ENCODE measurements at places on chromosomes 4 and X. TPM values are rescaled to one million over a fixed set of nuclear protein-coding genes. Genes with fewer than 3 reads are reported as not detected.
A peak's percentile ranks its signal among the peaks of the same experiment; 100 is the strongest.

GRCh38 chrX:144219035-144219434 is 335.2 kb downstream of the UBE2NL start:
- DNase-seq: peak; percentile 9

DNA sequence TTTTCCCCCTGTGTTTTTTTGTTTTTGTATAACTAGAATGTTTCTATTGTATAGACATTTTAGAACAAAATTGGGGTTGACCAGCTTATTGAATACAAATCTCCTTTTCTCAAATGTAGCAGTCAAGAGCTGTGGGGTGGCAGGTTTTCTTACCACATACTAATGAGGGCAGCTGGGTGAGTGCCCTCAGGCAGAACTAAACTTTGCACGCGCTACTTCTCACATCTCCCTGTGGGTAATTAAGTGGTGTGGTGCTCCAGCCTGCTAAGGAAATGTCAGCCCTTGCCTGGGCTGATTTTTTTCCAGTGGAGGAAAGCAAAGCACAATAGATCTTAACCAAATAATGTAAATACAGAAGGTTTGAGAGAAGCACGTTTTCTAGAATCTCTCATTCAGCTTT is 717.6 kb upstream of the TENM3 start:
- DNase-seq: no peak

GRCh38 chrX:74383611-74384010 is 37.7 kb upstream of the SLC16A2 start:
- DNase-seq: no peak

DNA sequence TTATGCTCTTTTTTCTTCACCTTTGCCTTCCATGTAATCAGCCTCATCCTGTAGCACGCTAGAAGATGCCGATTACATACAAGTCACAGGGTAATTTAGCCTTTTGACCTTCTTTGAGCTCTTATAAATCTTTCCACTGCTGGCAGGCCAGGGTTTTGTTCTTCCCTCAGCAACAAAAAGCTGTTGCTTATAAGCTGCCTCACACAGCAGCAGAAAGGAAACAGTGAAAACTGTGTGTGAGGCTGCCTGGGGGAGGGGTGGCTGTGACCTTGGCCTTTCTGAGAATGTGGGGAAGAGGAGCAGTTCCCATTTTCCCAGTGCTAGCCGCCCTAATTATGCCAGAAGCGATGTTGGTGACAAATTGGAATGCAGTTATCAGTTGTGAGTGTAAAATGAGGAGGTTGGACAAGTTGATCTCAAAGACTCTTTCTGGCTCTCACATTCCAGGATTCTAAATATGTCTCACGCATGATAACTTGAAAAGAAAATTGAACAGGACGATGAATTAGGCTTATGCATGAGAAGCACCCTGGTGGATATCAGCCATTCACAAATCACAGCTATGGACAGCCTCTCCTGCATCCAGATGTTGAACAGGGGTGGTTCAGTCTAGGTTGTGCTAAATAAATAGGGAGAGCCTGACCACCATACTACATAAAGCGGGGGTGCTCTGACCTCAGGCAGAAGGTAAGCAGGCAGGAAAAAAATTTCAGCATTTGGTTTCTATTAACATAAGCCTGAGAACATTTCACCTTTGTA is 25.7 kb downstream of the SLITRK2 start:
- DNase-seq: no peak

DNA sequence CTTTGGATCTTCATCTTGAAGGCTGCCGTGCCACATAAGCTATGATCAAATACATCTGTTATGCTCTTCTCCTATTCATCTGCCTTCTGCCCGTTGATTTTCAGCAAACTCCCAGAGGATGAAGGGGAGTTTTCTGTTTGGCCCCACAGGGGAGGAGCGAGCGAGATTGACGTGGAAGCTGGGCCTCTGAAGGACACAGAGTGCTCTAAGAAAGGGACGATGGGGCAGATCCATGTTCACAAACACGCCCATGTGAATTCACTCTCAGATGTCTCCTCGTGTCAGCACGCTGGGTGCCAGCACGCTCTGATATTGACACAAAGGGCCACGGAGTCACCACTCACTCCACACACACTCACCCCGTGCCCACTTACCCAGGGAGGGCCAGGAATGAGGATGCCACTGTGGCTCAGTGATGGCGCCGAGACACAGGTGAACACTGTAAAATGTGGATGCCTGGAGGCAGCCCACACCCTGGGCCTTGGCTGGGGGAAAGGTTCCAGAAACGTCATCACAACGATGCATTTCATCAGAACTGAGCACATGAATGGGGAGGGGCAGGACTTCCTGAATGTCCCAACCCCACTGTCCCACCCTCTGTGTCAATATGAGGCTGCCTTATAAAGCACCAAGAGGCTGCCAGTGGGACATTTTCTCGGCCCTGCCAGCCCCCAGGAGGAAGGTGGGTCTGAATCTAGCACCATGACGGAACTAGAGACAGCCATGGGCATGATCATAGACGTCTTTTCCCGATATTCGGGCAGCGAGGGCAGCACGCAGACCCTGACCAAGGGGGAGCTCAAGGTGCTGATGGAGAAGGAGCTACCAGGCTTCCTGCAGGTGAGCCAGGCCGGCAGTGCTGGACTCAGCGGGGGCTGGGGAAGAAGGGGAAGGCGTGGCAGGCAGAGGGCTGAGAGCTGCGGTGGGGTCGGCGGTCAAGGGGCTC is at the start of gene S100P:
TSS of gene S100P (plus strand) at position 648 of the 946 bp plus-strand sequence. CDS start at position 703, 55 bp downstream.
- no peak for DNase-seq

GRCh38 chr4:102411408-102411807 is 66.1 kb upstream of the SLC39A8 start:
- no peak for DNase-seq

DNA sequence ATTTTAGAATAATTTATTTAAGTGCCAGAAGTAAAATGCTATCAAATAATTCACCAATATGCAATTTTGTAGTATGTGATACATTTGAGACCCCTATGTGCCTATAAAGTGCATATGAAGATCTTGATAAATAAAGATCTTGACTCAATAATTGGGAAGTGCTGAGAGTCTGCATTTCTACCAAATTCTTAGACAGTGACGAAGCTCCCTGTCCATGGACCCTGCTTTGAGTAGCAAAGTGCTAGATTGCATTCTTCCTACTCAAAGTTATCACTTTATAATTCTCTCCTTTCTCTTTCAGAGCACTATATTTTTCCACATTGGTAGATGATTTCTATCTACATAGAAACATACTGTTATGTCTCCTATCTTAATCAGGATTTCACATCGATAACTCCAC is 1393.9 kb downstream of the ARAP2 start:
- DNase-seq: no peak

DNA sequence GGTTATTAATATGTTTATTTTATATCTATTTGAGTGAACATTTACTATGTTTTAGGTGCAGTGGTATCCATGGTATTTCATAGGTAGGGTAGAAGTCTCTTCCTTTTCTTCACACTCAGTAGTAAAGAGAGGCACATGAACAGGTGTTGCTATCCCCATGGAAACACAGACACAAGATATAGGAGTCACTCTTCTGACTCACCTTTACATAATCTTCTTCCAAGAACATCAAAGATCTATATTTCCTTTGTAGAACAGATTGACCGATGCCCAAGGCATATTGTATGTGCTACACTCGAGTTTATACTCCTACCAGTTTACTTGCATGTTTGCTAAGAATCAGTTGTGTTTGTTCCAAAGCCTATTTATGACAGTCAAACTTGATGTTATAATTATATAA is 1997.4 kb downstream of the C4orf33 start:
- no peak for DNase-seq

The LNX1 gene
- 2.7 TPM for polyA plus RNA-seq

The GIMD1 gene
- not detected for polyA plus RNA-seq

DNA sequence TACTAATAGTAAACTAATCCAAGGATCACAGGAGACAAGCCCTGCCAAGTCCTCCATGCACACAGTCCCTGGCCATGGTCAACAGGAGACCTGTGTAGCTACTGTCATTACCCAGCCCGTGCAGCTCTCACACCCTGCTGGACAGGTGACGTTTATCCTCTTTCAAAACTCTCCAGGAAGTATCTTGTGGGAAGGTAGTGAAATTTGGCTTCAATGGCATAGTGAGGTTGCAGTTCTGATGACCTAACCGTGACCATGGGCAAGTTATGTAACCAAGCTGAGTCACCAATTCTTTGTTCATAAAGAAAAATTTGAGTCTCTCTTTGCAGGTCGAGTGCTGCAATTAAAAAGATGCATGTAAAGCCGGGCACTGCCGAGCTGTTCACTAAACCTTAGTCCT is 11.3 kb upstream of the SLC2A9 start:
- DNase-seq: no peak

DNA sequence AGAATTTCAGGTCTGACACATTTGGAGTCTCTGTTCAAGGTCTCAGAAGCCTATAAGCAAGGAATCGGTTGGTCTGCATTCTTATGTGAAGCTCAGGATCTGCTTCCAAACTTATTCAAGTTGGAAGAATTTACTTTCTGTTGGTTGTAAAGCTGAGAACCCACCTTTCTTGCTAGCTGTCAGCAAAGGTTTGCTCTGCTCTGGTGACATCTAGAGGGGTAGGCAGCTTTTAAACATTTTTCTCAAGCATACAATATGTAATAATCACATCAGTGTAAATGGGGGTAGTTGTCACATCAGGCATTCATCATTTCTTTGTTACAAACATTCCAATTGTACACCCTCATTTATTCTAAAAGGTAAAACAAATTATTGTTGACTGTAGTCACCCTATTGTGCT is 935.2 kb downstream of the TRAM1L1 start:
- no peak for DNase-seq

The FGF5 gene
- not detected for polyA plus RNA-seq

DNA sequence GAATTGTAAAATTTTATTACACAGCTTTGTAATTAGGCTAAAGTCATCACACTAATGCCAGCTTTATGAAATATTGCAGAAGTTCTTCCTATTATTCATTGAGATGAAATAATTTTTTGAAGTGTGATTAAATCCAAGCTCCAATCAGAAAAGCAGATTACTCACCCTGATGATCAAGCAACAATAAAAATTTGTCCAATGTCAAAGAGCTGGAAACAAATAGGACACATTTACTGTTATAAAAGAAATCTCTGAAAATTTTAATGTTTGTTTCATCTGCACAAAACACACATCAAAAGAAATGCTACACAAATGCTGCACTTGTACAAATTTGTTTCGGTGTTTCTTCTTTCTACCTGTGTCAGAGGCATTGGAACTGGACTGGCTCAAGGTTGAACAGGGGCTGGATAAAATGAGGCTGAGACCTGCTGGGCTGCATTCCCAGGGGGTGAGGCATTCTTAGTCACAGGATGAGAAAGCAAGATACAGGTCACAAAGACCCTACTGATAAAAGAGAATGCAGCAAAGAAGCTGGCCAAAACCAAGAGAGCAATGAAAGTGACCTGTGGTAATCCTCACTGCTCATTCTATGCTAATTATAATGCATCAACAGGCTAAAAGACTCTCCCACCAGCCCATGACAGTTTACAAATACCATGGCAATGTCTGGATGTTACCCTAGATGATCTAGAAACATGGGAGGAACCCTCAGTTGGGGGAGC is 78.3 kb downstream of the GASK1B start:
- no peak for DNase-seq

The TLR1 gene
- polyA plus RNA-seq: not detected

DNA sequence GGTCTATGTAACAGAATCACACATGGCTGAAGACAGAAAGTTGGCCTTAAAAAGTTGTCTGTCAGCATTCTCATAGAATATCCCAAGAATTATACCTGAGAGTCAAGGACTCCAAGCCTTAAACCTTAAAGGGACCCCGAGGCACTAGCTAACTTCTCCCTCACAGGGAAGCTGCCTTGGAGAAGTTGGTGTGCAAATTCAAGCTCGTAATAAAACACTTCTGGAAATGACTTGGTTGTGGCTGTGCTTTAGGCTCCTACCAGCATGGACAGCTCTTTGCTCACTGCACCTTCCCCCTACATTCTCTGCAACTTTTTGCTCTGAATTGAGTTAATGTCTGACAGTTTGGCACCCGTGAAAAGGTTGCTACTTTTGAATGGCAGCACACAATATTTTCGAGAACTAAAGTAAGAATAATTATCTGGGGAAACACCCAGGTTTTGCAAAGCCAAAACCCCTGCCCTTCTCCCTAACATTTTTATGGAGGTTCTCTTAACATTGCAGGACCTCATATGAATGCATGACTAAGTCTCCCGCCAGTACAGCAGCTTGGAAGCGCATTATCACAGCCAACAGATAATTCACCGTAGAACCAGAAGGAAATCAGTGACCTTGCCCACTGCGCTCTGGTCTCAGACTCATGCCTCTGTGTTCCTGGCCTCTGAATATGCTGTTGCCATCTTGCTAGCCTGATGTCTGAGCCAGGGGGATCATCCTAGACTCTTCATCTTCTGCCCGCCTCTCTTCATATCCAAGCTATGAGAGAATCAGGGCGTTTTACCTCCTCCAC is 91.0 kb downstream of the MGST2 start:
- no peak for DNase-seq

- DNase-seq: no peak
Measured at GRCh38 chr4:182901337-182901736, 15.8 kb downstream of the DCTD start.

DNA sequence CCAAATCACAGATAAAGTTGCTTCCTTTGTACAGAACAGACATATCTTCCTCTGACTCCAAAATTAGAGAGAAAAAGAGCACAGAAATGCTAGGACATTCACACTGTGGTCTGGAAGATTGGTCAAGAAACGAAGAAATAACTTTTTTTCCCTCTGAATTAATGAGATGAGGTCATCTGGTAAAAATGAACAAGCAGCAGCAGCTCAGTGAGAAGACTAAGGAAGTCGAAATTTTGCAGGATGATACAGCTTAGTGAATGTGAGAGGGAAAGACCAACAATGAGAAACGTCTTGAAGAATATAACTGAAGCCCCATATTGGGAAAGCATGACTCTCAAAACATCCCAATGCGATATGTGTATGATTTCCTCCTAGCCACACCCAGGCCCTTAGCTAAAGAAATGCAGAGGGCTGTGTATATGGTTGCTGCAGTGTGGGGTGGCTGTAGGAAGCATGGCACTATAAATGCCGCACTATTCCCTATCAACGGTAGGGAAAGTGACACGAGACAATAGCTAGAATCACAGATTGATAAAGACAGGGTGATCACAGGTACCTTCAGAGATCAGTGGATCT is 208.6 kb downstream of the VEGFC start:
- no peak for DNase-seq

DNA sequence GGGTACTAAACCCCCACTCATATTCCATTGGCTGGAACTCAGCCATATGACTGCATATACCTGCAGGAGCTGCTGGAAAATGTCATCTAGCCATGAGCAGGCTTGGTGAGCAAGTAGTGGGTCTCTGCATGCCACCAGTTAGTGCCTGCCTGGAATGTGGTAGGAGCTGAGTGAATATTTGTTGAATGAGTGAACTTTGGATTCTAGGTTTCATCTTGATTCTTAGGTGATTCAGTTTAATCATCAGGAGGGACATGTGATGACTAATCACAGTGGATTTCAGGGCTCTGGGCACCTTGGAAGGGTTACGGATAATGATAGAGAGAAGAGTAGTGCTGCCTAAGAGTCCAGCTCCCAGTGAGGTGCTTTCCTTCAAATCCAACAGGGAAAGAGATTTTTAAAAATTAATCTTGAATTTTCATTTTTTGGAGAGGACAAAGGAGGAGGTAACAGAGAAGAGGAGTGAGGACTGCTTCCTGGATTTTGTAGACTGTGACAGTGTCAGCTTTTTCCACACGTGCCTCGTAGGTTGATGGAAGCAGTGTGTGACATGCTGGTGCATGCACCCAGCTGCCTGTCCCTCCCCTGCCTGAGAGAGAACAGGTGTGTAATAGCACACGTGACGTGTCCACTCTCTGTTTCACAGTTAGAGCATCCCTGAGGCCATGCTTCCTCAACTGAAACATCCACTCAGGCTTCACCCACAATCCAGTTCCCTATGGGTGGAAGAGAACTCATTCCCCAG is 30.4 kb downstream of the NHS start:
- DNase-seq: no peak

GRCh38 chrX:70331161-70331560 is 41.3 kb downstream of the KIF4A start:
- no peak for DNase-seq
